ENCODE measurements at places on chromosomes 1 and 21.

DNA sequence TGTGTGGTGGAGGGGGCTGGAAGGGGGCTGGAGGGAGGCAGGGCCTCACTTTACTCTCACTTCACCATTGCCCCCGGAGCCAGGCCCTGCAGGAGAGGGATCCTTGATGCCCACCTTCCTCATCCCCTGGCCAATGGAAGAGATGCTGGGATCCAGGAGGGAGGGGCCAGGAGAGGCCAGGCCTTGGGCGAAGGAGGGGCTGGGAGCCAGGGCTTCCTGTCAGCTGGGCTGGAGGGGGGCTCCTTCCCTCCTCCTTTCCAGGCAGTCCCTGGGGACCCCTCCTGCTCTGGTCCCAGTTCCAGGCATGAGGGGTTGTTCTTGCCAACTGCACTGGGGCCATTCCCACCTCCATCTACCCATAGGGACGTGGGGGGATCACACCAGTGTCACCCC is 5.7 kb downstream of the AHDC1 start:
- DNase-seq, result no peak

- DNase-seq, result no peak
Measured at GRCh38 chr1:50427086-50427817, 4.0 kb upstream of the DMRTA2 start.

- DNase-seq, result no peak
Measured at GRCh38 chr1:161364332-161364731, 3.3 kb downstream of the CFAP126 start.

GRCh38 chr21:20108016-20108415 is 890.2 kb upstream of the NCAM2 start:
- no peak for DNase-seq

- no peak for DNase-seq
Measured at GRCh38 chr1:38818175-38818976, 41.2 kb downstream of the RRAGC start.

- DNase-seq, result no peak
Measured at GRCh38 chr1:164659621-164660411, 100.8 kb downstream of the PBX1 start.

DNA sequence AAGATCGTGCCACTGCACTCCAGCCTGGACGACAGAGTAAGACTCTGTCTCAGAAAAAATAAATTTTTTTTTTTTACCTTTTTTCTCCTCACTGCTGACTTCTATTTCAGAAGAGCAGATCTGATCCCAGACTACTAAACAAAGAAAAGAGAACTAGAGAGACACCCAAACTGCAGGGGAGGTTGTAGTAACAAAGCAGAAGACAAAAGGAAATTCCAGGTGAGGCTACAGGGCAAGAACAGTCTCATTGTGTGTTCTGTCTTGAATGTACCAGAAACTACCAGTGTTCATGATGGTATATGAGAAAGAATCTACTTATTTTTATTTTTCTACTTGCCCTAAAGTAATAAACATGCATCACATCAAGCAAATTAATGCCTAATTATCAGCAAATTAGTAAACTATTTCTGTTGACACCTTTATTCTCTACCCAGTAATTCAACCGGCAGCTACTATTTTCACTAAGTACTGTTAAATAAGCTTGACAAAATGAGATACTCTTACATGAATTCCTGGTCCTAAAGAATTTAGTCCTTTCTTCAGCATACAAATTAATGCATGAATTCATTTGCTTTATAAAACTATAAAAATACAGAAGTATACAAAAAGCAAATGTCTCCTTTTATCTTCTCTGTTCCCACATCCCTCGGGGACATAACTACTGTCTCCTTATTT is 40.6 kb downstream of the ARID4B start:
- no peak for DNase-seq

GRCh38 chr1:41613689-41614574 is 129.4 kb upstream of the EDN2 start:
- DNase-seq, result peak; percentile 86

GRCh38 chr1:153100245-153100644 is 5.9 kb upstream of the SPRR2E start:
- DNase-seq, result peak; percentile 4

- DNase-seq, result peak; percentile 42
Measured at GRCh38 chr1:108712606-108713150, at the start of gene FNDC7. Gene FNDC7, plus strand, starts transcription at chr1:108712908. Its CDS starts 26 bp downstream, at chr1:108712934.

- no peak for DNase-seq
Measured at GRCh38 chr1:245687152-245687635, 532.4 kb downstream of the KIF26B start.

GRCh38 chr1:183212870-183213269 is 26.8 kb downstream of the LAMC2 start:
- DNase-seq, result no peak

Measured in IMR-90 (cell line).